SHP77 (cell line): ENCODE measurements at places on chromosomes 5 and 9.

GRCh38 chr9:131784748-131785501 lies 45.0 kb upstream of the RAPGEF1 start:
- no peak for DNase-seq

DNA sequence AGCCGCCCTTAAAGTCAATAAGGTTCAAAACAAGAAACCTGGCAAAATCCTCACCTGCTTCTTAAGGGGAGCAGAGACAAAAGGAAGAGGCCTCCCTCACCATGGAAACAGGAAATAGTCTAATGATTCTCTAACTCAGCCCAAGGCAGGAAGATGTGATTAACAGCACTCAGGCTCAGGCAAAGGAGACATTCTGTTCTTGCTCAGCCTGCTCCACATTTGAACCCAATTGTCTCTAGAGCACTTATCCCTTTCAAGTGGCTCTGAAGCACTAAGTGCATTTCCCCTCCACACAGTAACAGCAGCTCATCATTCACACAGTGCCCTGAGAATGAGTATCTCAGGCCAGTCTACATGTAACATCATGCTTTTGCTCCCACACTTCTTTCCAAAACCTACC lies 72.3 kb downstream of the NIPSNAP3B start:
- no peak for DNase-seq

- no peak for DNase-seq
Measured at GRCh38 chr9:77712533-77713130, 64.5 kb upstream of the GNA14 start.

DNA sequence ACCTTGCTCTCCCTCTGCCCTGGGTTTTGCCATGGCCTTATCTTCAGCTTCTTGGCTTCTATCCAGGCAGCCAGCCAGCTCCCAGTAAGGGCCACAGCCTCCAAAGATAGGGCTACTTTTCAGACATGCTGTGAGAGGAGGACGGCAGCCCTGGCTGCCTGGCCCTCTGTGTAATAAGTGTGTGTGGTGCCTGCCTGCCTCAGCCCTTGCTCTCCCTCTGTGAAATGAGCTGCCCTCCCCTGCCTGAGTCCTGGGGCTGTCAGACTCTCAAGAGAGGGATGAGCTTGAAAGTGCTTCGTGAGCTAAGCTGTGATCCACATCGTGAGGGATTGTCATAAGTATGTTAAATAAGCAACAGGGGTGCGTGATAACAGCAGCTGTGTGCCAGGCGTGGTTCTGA lies 8.1 kb downstream of the NDST1 start:
- no peak for DNase-seq

- DNase-seq = no peak
Measured at GRCh38 chr5:15691521-15691920, 191.5 kb downstream of the FBXL7 start.

GRCh38 chr5:32074401-32074800 lies 99.7 kb downstream of the GOLPH3 start:
- no peak for DNase-seq

- DNase-seq = no peak
Measured at GRCh38 chr9:124349675-124350493, 65.4 kb downstream of the PSMB7 start.

GRCh38 chr5:14351845-14352712 lies 208.9 kb downstream of the TRIO start:
- DNase-seq = peak; percentile 81

DNA sequence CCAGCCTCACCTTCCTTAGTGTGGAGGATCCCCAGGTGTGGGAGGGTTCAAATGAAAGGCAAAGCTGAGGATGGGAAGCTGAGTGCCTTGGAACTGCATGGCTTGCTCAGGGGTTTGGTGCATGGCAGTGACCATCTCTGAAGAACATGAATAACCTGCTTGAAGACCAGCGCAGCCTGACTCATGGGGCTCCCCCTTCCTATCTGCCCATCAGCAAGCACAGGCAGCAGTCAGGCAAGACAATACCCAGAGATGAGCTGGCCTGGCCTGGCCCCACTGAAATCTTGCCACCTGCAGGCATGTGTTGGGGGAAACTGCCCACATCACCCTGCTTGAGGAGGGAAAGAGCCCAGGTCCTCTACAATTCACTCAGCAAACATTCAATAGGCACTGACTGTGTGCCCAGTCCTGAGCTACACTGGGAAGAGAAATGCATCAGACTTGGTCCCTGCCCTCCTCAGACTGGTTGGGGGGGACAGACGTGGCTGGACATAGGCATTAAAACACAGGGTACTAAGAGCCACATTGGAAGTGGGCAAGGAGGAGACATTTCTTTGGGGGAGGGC lies 105.0 kb upstream of the ALDH1B1 start:
- DNase-seq = no peak

DNA sequence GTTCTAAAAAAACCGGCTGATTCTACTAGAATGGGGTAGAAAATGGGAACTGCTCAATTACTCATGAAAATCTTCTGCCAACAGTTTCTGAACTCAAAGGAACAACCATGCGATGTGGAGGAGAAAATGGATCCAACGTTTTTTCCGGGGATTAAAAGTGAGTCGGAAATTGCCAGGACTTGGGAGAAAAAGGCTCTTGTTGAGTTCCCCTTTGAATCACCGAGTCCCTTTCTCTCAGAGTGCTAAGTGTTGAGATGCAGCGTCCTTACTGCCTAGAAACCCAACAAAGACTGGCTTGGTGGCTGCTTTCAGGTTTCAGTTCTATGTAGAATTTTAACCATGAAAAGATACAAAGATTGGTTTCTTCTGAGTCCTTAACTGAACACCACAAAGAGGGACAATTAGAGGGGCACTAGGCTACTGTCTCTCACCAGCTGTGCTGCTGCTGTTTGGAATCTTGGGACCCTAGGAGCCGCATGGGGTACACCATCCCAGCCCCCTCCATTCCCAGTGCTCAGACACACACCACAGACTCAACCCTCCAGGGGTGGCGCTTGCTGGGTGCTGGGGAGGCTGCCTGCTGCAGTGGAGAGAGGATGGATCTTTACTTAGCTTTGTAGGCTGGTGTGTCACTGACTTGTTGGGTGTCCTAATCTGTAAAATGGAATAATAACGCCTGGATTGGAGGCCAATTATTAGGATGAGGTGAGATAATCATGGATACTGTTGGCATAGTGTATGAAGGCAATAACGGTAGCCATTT lies 21.5 kb upstream of the NEUROG1 start:
- DNase-seq = no peak

DNA sequence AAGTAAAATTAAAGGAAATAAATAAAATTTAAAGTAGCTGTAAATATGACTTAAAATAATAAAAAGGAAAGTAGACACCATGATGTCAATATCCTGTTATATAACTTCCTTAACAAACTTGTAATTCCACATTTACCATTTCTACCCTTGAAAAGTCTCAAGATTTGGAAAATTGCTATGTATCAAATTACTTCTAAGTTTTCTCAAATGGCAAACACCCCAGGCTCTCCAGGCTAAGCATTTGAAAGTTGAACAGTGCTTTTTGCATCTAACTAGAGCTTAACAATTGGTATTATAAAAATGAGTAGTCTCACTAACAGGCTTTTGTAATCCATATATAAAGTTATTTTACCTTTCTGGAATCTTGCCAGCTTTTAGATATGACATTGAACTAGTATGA lies 41.5 kb upstream of the MACIR start:
- no peak for DNase-seq

- DNase-seq = no peak
Measured at GRCh38 chr5:32278406-32278805, 34.3 kb downstream of the MTMR12 start.

DNA sequence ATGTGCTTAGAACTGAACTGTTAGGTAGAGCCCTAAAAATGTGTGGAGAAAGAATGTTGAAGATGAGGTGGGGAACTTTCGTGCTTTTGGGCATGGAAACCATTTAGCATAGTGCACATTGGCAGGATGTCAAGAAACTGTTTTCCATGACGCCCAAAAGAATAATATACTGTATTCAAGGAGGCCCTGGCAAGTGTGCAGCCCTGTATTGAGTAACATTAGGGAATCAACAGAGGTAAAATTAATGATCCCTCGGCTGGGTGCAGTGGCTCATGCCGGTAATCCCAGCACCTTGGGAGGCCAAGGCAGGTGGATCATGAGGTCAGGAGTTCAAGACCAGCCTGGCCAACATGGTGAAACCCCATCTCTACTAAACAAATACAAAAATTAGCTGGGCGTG lies 20.9 kb upstream of the PLIN2 start:
- no peak for DNase-seq

DNA sequence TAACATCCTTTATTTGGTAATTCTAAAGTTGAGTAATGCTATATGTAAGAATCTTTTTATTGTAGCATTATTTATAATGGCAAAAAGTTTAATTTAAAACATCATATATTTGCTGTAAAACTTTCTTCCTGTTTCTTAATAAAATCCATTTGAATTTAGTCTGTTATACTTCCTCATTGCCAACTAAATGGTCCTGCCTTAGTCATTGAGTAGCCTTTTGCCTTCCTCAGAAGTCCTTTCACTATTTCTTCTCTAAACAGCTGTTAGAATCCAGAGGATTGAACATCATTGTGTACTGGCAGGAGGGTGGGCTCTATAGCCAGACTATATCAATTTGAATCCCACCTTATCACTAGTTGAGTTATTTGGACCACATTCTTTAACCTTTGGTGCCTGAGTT lies 11.0 kb downstream of the SLC44A1 start:
- no peak for DNase-seq

DNA sequence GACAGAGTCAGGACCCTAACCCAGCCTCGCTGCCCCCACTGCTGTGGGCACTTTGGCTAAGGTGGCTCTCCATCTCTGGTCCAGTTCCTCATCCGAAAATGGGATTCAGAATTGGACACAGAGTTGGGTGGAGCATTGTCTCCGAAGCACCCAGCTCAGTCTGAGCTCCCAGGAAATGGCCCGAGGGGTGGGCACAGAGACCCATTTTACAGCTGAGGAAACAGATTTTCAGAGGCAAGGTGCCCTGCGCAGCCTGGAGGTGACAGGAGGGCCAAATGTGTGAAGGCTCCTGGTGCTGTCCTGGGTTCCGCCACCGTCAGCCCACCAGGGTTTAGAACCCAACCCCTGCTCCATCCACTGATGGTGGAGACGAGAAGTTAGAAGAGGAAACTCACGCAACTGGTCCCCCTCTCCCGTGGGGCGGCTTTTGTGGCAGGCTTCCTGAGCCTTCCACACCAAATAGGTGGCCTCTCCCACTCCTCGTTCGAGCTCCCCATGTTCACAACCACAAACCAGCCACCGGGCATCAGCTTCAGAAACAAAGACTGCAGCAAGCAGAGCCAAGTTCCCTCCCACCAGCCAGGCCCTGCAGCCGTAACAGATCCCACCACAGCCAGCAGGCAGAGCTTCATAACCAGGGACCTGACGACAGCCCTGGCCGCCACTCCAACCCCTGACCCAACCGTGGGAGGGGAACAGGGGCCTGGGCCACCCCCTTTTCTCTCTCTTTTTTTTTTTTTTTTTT lies 90.9 kb upstream of the LMX1B start:
- DNase-seq = no peak

DNA sequence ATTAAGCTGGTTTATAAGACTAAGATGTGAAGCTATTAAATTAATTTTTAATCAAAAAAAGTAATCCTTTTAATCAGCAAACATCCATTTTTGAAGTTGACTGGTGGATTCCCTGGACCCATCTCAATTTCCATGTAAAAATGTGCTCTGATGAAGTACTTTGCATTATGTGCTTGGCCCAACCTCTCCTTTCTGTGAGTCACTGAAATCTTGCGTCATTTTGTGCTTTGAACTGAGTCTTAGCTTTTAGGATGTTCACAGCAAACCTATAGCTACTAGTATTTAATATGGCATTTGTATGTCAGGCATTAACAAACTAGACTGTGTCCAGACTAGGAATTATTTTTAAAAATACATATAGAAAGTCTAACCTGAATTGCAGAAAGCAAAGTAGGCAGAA lies 55.0 kb upstream of the CDH12 start:
- DNase-seq = no peak

GRCh38 chr9:127611603-127611898 lies 526 bp upstream of the STXBP1 start:
- DNase-seq = no peak

- no peak for DNase-seq
Measured at GRCh38 chr9:23554686-23555085, 271.4 kb downstream of the ELAVL2 start.

DNA sequence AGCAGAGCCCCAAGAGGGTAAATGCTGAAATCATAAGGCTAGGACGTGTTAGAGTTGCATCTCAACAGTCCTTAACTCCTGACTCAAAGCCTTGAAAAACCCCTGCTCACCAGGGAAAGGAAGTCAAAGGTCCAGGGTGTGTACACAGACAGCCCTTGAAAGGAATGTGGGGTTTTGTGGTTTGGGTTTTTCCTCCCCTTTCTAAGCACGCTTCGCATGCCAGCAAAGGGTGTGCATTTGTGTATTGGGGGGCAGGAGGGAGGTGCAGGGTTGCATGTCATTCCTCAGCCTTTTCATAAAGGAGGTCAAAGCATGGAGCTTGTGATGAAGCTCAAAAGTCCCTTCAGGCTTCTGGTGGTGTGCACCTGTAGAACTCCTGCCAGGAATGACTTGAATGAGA lies 17.3 kb upstream of the XPA start:
- no peak for DNase-seq

- no peak for DNase-seq
Measured at GRCh38 chr5:119537704-119538103, 85.4 kb downstream of the HSD17B4 start.

DNA sequence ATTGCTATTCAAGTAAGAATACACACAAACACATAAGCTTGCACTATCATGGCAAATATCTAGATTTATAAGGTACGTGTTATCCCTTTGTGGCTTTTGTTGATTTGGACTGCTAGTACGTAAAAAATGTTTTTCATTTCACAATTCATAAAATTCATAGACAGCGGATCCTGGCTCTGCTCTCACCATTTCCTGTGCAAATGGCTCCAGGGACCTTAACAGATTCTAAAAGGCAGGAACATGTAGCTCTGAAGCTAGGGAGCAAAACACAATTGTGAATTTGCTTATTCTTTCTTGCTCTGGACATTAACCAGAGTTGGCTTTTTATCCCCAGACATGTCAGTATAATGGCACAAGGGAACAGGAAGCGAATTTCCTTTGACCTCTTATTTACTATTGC lies 1019.9 kb upstream of the WWC1 start:
- no peak for DNase-seq

DNA sequence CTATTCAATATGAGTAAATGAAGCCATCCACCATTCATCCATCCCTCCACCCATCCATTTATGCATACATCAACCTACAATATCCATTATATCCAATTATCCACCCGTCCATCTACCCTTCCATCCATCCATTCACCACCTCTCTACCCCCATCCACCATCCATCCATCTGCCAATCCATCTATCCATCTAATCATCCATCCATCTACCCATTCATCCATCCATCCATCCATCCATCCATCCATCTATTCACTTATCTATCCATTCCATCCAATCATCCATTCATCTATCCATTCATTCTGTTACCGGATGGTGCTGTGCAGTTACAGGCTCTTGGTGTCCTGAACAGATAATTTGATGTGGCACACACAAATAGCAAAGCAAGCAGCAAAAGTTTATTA lies 10.7 kb downstream of the PAEP start:
- DNase-seq = no peak

DNA sequence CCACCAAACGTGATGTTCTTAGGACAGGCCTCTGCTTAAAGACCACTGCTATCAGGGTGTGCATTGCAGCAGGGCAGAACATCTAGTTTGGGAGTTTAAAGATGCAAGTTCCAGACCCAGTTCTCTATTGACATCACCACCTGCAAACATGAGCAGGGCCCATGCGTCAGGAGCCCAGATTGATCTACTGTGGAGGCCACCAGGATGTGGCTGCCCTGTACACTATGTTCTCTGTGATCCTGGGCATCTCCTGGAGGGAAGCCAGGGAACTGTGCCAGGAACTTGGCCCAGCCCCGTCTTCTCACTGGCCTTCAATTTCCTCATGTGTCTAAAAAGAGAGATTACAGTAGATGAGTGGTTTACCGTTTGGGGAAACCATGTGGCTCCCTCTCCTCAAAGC lies 87.1 kb downstream of the PDE6A start:
- DNase-seq = peak; percentile 44
